CD4-positive, alpha-beta T cell (primary cell): ENCODE measurements at places on chromosomes 1 and 21. TPM values are rescaled to one million over a fixed set of nuclear protein-coding genes. Genes with fewer than 3 reads are reported as not detected.

DNA sequence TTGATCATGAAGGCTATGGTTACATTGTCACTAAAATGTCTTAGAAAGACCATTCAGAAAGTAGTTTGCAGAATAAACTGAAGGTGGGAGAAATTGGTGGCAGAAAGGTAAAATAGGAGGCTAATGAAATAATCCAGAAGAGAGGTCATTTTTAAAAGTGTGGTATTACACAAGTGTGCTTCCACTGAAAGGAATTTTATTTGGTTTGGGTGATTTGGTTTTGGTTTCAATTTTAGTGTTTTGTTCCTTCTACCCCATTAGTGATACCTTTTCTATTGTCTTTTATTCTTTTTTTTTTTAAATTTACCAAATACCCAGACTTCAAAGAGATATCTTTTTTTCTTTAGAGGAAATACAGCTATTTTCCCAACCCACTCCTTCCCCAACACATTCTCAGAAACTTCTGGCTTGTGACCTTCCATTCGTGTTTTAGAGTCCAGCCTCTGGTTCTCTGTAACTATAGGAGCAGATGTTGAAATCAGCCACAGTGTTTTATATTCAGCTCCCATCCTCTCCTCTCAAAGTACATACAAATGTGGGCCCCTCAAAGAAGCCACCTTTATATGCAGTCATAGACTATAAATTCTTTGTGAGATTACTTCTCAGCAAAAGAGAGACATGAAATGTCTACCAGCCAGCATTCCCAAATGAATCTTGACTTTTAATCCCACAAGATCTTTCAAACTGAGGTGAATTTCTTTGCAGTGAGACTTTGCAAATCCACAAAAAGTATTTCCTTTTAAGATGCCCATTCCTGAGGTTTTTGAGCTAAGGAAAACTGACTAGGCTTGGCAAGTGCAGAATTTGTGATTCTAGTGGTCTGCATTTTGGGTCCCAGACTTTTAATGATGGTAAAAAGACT, 42.0 kb upstream of the PALMD start:
- no peak for DNase-seq

GRCh38 chr1:162276493-162276892, 100.2 kb downstream of the SPATA46 start:
- DNase-seq = no peak

GRCh38 chr1:14969006-14969405, 184.5 kb upstream of the TMEM51 start:
- DNase-seq = no peak

DNA sequence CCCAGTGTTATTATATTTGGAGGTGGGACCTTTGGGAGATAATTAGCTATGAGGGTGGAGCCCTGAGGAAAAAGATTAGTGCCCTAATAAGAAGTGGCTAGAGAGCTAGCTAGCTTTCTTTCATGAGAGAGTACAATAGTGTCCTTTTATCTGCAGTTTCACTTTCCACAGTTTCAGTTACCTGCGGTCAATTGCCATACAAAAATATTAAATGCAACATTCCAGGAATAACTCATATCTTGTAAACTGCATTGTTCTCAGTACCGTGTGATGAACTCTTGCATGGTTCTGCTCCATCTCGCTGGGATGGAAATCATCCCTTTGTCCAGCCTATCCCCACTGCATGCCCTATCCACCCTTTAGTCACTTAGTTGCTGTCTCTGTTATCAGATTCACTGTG, 201.6 kb downstream of the RWDD3 start:
- no peak for DNase-seq

GRCh38 chr1:95384567-95384966, 150.6 kb downstream of the RWDD3 start:
- no peak for DNase-seq

- DNase-seq = no peak
These were observed 282.2 kb downstream of the NPHP4 start for GRCh38 chr1:5709976-5710375.

- DNase-seq = no peak
These were observed 362.4 kb downstream of the NEGR1 start for GRCh38 chr1:71919811-71920509.

- no peak for DNase-seq
These were observed 80.4 kb downstream of the MAN1A2 start for GRCh38 chr1:117447661-117448060.

Gene FAM229A
- 38.6 TPM for total RNA-seq

Gene RGS8
- total RNA-seq = not detected

Gene MSTO1
- total RNA-seq = 69.6 TPM
